Breast epithelium (tissue), 4 donors: ENCODE measurements at places on chromosomes 1 and 21.

DNA sequence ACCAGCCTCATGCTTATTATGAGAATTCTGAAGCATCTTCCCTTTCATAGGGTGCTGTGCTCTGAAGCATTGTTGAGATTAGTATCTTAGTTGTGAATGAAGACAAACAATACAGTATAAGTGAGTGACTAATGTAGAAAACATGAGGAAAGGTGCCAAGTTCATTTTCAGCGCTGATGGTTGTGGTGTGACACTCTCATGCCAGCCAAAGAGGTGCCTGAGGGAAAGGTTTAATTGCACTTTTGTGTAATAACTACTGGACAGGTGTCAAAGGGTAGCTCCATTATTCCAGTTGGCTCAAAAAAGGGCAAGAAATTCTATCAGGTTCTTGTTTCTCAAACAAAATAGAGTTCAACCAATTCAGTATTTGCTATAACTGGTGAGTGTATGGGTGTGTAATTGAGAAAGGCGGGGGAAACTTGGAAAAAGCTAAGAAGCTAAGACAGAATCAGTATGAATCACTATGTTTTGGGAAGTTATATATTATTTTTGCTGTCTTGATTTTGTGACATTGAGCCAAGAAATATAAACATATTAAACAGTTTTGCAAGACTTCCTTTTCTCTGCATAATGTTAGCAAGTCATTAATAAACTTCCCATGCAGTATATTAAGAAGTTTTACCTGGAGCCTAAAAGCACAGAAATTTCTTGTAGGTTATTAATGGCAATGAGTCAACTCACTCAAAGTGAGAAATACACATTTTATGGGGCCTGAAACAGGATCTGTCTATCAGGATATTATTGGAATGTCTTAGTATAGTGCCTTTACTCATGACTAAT lies 31.8 kb downstream of the KCNK2 start:
- H3K36me3 ChIP-seq: no peaks in the 10 kb centered on the region
- no peaks in the 10 kb centered on the region for H3K27me3 ChIP-seq
- no peak overlapping the region for H3K4me3 ChIP-seq
- peak overlapping the region; percentile 31 for H3K27ac ChIP-seq
- DNase-seq: peak; percentile 57

GRCh38 chr1:119079881-119080280 lies 60.6 kb downstream of the WARS2 start:
- no peak overlapping the region for H3K4me3 ChIP-seq
- peak overlapping the region; percentile 58 for H3K27ac ChIP-seq
- H3K4me1 ChIP-seq: no peaks in the 10 kb centered on the region
- H3K27me3 ChIP-seq: no peaks in the 10 kb centered on the region
- DNase-seq: no peak

DNA sequence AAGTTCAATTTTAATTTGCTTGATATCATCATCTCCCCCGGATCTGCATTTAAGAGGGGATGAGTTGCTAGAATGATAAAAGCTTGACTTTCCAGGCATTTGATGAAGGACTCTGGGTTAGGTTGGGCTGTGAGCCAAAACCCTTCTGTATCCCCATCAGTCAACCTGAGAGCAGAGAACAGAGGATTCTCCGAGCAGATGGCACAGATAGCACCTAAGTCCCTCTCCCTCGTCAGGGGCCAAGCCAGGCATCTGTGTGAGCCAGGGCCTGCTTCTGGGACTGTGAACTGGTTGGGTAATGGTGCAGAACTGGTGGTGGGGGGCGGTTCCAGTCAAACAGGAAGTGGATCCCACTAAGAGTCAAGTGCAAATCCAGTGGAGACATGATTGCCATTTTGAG lies 205.8 kb downstream of the TNR start:
- no peaks in the 10 kb centered on the region for H3K36me3 ChIP-seq
- no peaks in the 10 kb centered on the region for H3K4me1 ChIP-seq
- H3K27me3 ChIP-seq: no peaks in the 10 kb centered on the region
- H3K27ac ChIP-seq: no peak overlapping the region

DNA sequence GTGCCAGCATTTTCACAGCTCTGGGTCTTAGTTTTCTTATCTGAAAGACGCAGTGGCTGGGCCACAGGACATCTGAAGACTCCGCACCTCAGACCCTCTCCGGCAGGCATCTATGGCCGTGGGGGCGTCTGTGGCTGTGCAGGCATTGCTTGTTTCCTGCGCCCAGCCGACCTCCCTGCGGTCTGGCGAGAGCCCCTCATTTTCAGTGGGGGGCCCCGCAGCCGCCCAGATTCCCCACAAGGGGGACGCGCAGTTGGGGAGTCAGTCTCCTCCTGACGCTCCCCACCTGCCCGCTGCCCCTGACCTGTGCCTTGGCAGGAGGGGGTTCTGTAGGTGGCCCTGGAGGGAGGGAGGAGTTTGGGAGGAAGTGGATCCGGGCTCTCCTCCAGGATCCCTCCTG lies 3.5 kb upstream of the TFF1 start:
- no peak overlapping the region for H3K27ac ChIP-seq
- H3K4me1 ChIP-seq: no peaks in the 10 kb centered on the region
- H3K36me3 ChIP-seq: no peaks in the 10 kb centered on the region

DNA sequence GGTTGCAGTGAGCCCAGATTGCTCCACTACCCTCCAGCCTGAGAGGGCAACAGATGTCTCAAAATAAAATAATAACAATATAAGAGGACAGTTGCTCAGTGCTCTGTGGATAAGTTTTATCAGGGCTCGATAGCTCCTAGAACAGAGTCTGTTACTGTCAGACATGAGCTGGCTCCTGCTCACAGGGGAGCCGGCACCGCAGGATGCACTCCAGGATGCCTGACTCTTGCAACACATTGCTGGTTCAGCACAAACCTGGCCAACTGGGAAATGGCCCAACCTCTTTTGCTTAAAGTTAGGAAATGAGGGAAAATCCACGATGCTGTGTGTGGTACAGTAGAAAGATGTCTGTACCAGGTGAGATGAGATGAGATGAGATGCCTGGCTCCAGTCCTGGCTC lies 5.8 kb upstream of the CTSE start:
- H3K27ac ChIP-seq: no peak overlapping the region
- DNase-seq: peak; percentile 76
- no peaks in the 10 kb centered on the region for H3K36me3 ChIP-seq
- H3K4me3 ChIP-seq: no peak overlapping the region
- no peaks in the 10 kb centered on the region for H3K4me1 ChIP-seq

DNA sequence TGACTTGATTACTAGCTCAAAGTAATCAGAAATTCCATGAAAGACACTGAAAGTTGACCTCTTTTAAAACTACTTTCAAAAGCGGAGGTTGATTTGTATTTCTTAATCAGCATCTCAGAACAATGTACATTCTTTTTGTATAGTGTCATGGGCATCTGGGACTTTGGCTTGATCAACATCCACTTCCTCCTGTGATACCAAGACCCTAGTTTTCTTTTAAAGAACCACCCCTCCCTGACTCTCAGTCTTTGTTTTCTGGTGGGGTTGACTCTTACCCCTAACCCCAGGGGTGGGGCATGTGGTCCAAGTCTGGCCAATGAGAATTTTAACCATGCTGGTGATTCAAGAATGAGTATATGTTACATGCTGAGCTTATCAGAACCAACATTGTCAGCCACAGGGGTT lies 21.7 kb upstream of the IRF2BP2 start:
- H3K36me3 ChIP-seq: no peaks in the 10 kb centered on the region
- peak overlapping the region; percentile 3 for H3K27ac ChIP-seq
- no peak for DNase-seq
- no peaks in the 10 kb centered on the region for H3K4me1 ChIP-seq
- H3K4me3 ChIP-seq: no peak overlapping the region
- H3K27me3 ChIP-seq: no peaks in the 10 kb centered on the region

- no peak overlapping the region for H3K4me3 ChIP-seq
- peaks cover 2% of the 10 kb centered on the region for H3K4me1 ChIP-seq
- no peak for DNase-seq
- H3K36me3 ChIP-seq: no peaks in the 10 kb centered on the region
- peak overlapping the region; percentile 76 for H3K27ac ChIP-seq
Observed at GRCh38 chr1:41766546-41766945, 152.2 kb downstream of the HIVEP3 start.

- H3K4me1 ChIP-seq: no peaks in the 10 kb centered on the region
- no peaks in the 10 kb centered on the region for H3K36me3 ChIP-seq
- H3K27ac ChIP-seq: peak overlapping the region; percentile 96
- no peak for DNase-seq
Observed at GRCh38 chr1:223848536-223848935, 2.8 kb upstream of the TP53BP2 start.

GRCh38 chr21:44730028-44730395 lies 18.6 kb upstream of the TSPEAR start:
- H3K36me3 ChIP-seq: no peaks in the 10 kb centered on the region
- H3K4me3 ChIP-seq: no peak overlapping the region
- H3K27ac ChIP-seq: no peak overlapping the region
- no peaks in the 10 kb centered on the region for H3K4me1 ChIP-seq
- H3K27me3 ChIP-seq: peaks cover 4% of the 10 kb centered on the region

- no peak overlapping the region for H3K4me3 ChIP-seq
- no peaks in the 10 kb centered on the region for H3K27me3 ChIP-seq
- H3K27ac ChIP-seq: peak overlapping the region; percentile 66
- H3K36me3 ChIP-seq: no peaks in the 10 kb centered on the region
- DNase-seq: no peak
- H3K4me1 ChIP-seq: no peaks in the 10 kb centered on the region
Observed at GRCh38 chr1:58619286-58620054, 42.4 kb upstream of the TACSTD2 start.

DNA sequence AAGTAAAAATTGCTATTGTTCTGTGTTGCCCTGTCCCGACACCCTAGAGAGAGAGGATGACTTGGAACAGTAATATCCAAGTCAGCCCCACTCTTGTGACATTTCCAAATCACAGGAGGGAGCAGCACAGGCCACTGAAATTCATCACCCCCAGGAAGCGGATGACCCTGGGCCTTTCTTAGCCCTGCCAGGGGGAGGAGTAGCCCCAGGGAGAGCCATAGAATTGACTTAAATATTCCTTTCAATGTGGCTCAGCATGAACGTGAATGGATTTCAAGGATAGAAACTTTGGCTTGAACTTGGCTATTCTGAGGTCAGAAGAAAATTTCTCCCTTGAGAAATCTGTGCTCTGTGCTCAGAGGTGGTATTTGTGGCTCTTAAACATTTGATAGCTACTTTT lies 80.6 kb downstream of the CENPF start:
- no peak overlapping the region for H3K27ac ChIP-seq
- no peak overlapping the region for H3K4me3 ChIP-seq
- no peaks in the 10 kb centered on the region for H3K4me1 ChIP-seq
- no peak for DNase-seq

DNA sequence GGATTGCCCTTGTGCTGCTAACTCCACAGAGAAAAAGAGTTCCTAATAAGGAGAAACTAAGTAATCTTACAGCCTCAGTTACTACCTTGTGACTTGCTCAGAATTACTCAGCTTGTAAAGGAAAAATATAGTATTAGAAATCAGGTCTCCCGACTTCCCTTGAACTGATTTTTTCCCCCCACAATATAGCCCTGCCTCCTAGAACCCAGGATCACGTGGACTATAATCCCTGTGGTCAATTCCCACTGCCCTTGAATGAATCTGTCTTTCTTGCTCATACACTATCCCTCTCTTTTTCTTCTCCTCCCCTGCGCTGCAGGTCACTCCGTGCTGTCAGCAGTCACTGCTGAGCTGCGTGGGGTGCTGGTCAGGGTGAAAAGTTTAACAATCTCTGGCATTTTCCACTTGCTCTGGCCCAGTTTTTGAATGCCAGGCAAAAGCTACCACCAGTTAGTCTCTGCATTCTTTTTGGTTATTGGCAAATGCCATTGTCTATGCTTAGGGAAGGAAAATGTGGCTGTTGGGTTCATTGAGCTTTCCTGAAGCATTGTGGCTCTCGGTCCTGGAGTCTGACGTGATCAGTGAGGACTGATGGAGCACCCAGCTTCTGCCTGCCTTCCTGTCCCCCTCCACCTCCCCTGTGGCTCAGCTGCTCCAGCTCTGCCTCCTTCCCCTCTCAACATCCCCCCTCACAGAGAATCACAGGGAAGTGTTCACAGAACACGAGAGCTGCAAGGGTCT lies 1.9 kb upstream of the MYOC start:
- H3K4me3 ChIP-seq: no peak overlapping the region
- H3K27me3 ChIP-seq: no peaks in the 10 kb centered on the region
- peak overlapping the region; percentile 83 for H3K27ac ChIP-seq
- peaks cover 4% of the 10 kb centered on the region for H3K4me1 ChIP-seq

- DNase-seq: no peak
- H3K4me1 ChIP-seq: no peaks in the 10 kb centered on the region
- H3K27ac ChIP-seq: no peak overlapping the region
- no peak overlapping the region for H3K4me3 ChIP-seq
Observed at GRCh38 chr1:64861611-64862010, 104.7 kb downstream of the JAK1 start.

GRCh38 chr1:48677306-48678287 lies 99.1 kb downstream of the BEND5 start:
- no peaks in the 10 kb centered on the region for H3K4me1 ChIP-seq
- H3K4me3 ChIP-seq: no peak overlapping the region
- DNase-seq: peak; percentile 63
- H3K36me3 ChIP-seq: no peaks in the 10 kb centered on the region
- no peaks in the 10 kb centered on the region for H3K27me3 ChIP-seq

DNA sequence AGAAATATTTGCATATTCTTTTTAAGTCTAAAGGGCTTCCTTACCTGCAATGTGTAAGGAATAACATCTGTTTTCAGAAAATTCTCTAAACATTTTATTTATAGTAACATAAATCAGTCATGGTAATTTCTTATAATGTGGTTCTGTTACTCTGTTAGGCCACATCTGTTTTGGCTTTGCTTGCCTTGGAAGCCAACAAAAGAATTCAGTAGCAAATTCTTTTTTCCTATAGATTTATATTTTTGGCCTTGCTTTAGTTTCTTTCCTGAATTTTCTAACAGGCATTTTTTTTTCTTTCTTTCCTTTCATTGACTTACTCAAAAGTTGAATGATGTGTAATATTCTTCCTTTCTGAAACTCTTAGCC lies 72.2 kb downstream of the OSBPL9 start:
- H3K36me3 ChIP-seq: no peaks in the 10 kb centered on the region
- no peak for DNase-seq
- no peaks in the 10 kb centered on the region for H3K4me1 ChIP-seq
- H3K27me3 ChIP-seq: no peaks in the 10 kb centered on the region
- no peak overlapping the region for H3K27ac ChIP-seq
- no peak overlapping the region for H3K4me3 ChIP-seq

- no peak overlapping the region for H3K27ac ChIP-seq
- H3K36me3 ChIP-seq: no peaks in the 10 kb centered on the region
- no peak overlapping the region for H3K4me3 ChIP-seq
- H3K27me3 ChIP-seq: no peaks in the 10 kb centered on the region
- H3K4me1 ChIP-seq: peaks cover 4% of the 10 kb centered on the region
Observed at GRCh38 chr1:56532350-56532683, 47.0 kb downstream of the PLPP3 start.
